ENCODE measurements at places on chromosomes 5 and 9.

DNA sequence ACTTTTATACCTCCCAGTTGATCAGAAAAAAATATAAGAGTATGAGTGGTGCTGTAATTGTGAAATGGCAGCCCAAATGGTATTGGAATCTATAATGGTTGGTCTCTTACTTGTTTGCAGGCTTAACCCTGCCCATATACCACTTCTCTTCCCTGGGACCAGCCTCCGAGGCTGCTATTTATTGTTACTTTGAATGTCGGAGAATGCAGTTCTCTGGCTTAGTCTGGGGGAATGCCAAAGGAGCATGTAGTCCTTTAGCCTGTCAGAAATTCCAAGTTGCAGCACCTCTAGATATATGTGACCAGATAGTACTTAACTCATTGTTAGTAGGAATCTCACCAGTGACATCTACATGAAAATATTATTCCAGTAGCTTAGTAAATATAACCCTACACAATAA lies 47.5 kb downstream of the SLC44A1 start:
- DNase-seq, result no peak

DNA sequence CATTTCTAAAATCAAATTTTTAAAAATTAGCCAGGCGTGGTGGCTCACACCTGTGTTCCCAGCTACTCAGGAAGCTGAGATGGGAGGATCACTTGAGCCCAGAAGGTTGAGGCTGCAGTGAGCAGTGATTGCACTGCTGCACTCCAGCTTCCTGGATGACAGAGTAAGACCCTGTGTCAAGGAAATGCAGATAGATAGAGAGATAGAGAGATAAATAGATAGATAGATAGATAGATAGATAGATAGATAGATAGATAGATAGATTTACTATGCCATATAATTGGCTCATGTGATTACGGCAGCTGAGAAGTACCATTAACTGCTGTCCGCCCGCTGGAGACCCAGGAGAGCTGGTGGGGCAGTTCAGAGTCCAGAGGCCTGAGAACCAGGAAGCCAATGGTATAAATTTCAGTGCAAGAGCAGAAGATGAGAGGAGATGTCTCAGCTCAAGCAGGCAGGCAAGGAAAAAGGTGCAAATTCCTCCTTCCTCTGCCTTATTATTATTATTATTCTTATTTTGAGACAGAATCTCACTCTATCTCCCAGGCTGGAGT lies 13.0 kb upstream of the PTGES start:
- DNase-seq, result no peak

GRCh38 chr5:155915601-155916000 lies 411.4 kb upstream of the SGCD start:
- DNase-seq, result no peak

GRCh38 chr9:35834260-35835215 lies 5.5 kb downstream of the TMEM8B start:
- no peak for DNase-seq
